Stimulated activated CD4-positive, alpha-beta T cell treated with anti-CD3 and anti-CD28 coated beads, Interleukin-15, amount 100 ng/mL, for 24 hours (primary cell): ENCODE measurements at places on chromosomes 3 and 15.

DNA sequence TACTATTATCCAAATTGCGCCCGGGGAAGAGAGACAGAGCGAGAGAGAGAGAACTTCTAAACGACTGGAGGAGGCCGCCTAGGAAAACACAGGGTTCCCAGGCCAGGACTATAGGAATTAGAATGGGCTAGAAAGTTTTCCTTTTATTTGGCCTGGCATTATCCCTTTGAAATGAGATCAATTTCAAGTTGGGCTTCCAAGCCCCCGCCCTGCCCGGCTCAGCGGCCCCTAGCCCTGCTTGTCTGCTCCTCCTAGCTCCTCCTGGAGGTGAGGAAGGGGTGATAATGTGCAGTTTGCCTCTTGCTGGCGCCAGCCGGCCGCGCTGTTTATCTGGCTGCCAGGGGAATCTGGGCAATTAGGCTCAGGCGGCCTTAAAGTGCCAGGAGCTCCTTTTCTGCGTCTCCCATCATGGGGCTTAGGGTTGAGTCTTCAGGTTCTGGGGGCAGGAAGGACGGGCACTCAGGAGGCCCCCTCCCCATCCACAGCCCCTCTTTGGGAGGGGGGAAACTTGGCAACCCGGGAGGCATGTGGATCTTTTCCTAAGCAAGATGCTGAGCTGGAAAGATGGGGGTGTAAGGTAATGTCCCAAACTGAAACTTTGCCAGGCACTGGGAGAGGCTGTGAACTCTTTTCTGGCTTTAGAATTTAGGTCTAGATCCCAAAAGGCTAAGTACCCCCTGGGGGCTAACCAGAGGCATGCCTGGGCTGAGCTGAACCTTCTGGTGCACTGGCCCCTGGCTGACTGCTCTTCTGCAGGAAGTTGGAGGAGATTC lies 5.5 kb downstream of the SMAD6 start:
- DNase-seq: no peak

DNA sequence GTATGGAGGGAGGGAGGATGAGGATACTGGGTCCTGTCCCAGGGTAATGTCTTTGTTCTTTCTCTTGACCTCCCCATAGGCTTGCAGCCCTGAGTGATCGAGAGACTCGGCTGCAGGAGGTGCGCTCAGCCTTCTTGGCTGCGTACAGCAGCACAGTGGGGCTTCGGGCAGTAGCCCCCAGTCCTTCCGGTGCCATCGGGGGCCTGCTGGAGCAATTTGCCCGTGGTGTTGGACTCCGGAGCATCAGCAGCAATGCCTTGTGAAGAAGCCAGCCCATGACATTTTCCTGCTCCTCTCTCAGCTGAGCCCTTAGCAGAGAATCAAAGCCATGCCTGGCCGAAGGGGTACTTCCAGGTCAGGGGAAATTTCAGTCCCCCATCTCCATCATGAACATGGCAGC lies 1.9 kb upstream of the CPNE9 start:
- no peak for DNase-seq

- DNase-seq: peak; percentile 31
Observed at GRCh38 chr3:70982700-70983140, 600.8 kb downstream of the FOXP1 start.

DNA sequence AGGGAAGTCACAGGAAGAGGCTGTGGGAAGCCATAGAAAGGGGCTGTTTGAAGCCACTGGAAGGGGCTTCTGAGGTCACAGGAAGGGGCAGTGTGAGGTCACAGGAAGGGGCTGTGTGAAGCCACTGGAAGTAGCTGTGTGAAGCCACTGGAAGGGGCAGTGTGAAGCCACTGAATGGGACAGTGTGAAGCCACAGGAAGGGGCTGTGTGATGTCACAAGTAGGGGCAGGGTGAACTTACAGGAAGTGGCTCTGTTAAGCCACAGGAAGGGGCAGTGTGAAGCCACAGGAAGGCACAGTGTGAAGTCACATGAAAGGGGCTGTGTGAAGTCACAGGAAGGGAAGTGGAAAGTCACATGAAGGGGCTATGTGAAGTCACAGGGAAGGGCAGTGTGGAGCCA lies 33.1 kb downstream of the GASK1A start:
- no peak for DNase-seq
